ENCODE measurements at places on chromosomes 5 and 9.

DNA sequence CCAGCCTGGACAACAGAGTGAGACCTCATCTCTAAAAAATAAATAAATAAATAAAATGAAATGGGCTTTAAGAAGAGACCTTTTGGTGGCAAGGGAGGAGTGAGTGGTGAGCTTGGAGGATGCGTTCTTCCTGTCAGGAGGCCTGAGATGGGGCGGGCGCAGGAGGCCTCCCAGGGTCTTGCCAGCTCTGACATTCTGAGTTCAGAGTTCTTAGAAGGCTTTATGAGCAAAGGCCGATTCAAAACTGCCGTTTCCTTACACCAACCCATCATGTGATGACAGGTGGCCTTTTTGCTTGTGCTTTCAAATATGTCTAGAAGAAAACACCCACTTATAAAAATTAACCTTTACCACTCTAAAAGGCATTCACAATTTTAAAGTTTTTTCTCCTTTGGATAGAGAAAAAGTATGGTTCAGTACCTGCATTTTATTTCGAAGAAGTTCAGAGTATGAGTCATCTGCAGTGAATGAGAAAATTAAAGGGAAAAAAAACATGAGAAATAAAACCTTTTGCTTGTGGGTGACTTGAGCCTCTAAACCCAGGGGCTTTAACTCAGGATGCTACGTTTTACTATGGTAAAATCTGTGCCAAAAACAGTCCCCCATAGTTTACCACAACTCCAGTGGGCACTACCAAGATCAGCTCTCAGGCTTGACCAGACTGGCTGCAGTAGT, 157.4 kb upstream of the OTULINL start:
- no peak for DNase-seq

- DNase-seq = no peak
These were observed 7.0 kb upstream of the IL12B start for GRCh38 chr5:159337016-159337955.

- no peak for DNase-seq
These were observed 43.4 kb downstream of the UBE2R2 start for GRCh38 chr9:33860200-33860871.

- DNase-seq = no peak
These were observed 21.1 kb downstream of the GFPT2 start for GRCh38 chr5:180332051-180332517.

DNA sequence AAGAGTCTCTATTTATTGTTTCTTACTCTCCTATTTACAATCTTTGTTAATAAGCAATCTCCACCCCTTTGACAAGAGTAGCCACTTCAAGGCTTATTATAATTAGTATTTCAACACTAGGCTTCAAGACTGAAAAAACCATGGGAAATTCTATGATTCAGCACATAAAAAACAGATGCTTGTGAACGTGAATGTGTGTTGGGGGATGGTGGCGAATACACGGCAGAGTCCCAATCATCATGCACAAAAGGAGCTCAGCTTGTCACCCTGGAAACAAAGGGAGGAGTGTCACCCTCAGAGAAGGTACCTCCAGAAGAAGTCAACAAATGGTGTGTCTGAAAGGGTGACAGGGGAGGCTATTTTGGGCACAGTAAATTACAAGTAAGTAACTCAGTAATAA, 157.2 kb upstream of the RETREG1 start:
- DNase-seq = no peak

GRCh38 chr9:4596165-4596922, 65.8 kb upstream of the PLPP6 start:
- no peak for DNase-seq

- no peak for DNase-seq
These were observed 205.2 kb upstream of the ZNF608 start for GRCh38 chr5:124951661-124952060.

DNA sequence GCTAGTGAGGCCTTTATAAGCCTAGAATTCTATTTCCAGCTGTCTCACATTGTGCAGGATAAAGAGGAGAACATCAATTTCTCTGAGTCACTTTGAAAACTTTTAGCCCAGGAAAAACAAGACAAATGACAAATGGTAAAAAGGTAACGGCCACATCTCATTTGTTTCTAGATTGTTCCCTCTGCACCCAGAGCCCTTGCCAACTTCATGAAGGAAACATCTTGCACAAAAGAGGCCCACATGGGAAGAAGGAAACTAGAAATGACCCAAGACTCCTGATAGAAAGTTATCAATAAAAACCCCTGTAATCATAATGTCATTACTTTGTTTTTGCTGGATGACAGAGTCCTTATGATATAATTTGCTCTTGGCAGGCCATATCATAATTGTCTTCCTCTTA, 5.3 kb downstream of the DPYSL3 start:
- DNase-seq = no peak

DNA sequence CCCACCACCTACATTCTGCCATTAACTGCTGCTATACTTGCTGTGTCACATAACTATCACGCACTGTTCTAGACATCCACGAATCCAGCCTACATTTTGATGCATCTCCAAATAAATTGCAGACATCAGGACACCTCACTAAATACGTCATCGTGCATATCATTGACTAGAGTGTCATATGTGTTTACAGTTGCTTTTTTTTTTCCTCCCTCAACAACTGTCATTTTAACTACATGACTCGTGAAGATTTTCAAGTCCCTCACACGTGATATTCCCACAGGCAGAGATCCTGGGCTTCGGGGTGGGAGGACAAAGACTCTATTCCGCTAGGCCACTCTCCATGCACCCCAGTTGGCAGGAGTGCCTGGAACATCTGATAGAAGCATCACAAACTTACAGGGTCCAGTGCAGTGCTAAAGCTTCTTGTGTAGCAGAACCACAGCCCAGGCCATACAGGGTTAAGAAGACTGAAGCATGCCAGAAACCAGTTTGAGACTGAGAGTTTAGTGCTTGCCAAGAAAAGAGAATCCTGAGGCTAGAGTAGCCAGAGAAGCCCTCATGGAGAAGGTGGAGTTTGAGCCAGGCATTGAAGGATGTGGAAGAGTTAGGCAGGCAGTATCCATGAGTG, 1.1 kb downstream of the PCYOX1L start:
- no peak for DNase-seq

- no peak for DNase-seq
These were observed 3.0 kb downstream of the EIF4EBP3 start for GRCh38 chr5:140550147-140551079.

GRCh38 chr9:83144492-83144891, 81.5 kb upstream of the RASEF start:
- DNase-seq = no peak

DNA sequence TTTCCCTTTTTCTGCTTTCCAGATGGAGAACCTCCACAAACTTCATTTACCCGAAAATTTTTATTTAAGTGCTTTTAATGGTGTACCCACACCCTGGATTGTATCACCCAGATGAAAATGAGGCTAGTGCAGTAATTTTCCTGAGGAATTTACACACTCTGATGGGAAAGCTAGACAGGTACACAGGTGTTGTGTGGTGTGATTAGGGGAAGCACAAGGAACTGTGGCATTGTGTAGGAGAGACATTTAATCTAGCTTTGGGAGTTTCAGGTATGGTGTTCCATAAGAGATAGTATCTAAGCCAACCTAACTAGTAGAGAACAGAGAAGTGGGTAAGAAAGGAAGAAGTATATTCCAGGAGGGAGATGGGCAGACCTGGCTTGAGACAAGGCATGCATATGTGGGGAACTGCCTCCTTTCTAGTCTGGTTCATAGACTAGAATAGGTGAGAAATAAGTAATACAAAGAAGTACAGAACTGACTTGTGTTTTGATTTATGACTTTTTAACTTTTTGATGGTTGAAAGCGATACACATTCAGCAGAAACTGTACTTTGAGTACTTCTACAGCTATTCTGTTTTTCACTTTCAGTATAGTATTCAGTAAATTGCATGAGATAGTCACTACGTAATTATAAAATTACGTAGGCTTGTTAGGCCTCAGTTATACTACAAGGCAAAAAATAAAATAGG, 22.9 kb upstream of the ROPN1L start:
- DNase-seq = no peak

DNA sequence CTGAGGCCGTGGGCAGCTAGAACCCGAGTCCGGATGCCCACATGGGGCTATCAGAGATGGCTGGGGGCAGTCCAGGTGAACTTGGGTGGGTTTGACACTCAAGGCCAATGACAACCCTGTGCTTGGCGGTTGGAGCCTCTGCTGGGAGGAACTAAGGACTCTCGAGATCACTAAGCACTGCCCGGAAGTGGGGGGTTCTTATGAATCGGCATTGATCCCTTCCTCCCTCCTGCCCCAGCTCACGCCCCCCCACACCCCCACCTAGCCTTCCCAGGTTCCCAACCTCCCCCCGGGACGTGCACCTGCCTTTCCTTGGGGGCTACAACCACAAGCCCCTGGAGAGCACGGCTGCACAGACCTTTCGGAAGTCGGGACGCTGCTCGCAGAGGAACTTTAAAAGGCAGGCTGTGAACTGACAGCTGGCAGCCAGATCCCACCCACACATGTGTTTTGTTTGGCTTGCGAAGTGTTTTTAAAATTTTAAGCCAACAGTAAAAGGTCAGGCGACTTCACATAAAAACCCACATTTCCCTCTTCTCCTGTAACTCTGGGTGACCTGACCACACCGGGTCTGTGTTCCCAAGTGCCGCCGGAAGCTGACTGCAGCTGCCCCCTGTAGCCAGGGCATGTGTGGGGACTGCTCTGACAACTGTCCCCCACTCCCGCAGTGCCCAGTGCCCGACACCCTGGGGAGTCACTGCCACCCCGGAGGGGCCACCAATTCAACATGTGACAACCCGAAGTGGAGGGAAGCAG, 5.1 kb upstream of the RALGDS start:
- DNase-seq = no peak

GRCh38 chr9:133493845-133494540, 15.1 kb upstream of the SLC2A6 start:
- no peak for DNase-seq

DNA sequence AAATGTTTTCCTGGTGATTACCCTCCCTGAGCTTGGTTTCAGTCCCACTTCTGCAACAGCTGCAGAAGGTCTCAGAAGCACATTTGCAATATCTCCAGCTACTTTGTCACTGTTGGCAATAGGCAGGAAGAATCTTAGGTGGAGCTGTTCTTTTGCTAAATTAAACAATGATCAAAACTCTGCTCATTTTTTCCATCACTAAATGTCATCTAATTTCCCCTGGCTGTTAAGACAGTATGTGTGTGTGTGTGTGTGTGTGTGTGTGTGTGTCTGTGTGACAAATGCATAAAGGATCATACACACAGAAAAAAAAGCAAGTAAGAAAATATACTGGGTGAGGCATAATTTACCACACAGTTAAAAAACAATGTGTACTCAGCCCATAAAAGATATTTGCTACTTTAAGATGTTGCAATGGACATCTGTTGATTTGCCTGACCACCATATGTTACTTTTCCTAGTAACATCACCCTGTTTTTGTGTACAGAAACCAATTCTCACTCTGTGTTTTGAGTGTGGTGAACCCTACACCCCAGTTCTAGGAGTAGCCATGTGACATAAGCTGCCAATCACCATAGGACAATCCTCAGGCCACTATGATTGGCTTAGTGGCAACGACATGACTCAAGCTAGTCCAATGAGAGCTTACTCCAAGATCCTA, 572.6 kb upstream of the CLINT1 start:
- no peak for DNase-seq
